IPS DF 19.7 (cell line): ENCODE measurements at places on chromosomes 1 and 21.

- no peak for DNase-seq
Measured at GRCh38 chr1:220516722-220517042, 11.3 kb upstream of the MARK1 start.

GRCh38 chr1:198220428-198220827 lies 63.6 kb downstream of the NEK7 start:
- no peak for DNase-seq

GRCh38 chr1:212699104-212699624 lies 476 bp downstream of the BATF3 start:
- peak; percentile 40 for DNase-seq

- no peak for DNase-seq
Measured at GRCh38 chr1:227033880-227034279, 93.8 kb downstream of the COQ8A start.

- DNase-seq = no peak
Measured at GRCh38 chr21:41361786-41362604, at the start of gene MX2. MX2 (plus strand) TSS chr21:41362027; CDS start chr21:41376907, 14,880 bp downstream.

DNA sequence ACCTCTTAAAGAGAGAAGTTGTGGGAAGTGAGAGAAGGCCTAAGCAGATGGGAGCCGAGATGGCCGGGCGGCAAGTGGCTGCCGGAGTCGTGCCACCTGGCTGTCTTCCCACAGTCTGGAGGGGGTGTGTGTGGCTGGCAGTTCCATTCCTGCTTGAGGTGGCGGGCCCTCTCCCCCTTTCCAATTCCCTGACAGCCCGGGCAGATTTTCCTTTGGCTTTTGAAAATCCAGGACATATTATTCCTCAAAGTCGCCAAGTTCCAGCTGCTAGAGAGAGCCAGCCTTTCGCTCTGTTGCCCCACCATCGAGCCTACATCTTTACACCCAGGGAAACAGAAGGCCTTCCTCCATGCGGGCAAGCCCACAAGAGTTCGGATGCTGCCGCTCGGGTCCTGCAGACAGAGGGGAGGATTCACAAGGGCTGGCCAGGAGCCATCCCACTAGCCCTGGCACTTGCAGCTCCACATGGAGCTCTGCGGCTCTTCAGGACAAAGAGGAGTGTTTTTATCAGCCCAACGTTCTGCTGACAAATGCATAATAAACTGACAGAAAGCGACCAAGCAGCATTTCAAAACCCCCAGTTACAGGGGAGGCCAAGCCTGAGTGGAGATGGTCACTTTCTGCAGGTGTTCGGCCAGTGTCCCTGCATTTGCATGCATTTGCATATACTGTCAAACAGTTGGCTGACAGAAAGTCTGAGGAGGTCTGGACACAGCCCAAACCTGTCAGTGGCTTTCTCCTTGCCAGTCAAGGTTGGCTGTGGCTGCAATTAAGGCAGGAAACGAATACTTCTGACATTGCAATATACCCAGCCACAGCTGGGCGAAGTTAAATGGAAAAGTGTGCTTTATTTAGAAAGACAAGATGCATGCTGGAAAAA lies 45.9 kb downstream of the OLIG1 start:
- DNase-seq = no peak

DNA sequence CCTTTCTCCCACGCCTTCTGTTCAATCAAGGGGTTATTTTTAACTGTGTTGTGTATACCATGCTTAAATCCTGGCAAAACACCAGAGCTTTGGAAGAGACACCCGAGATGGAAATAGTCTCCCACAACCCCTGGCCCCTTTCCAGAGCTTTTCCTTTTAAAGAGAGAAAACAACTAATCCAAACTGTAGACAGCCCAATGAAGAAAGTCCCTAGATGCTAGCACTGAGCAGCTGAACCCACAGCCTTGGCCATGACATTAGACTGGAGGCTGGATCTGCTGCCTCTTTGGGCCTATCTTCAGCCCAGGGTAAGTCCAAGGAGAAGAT lies 64.9 kb upstream of the ARTN start:
- no peak for DNase-seq
